ENCODE measurements at places on chromosomes 11 and 22.
A peak's percentile ranks its signal among the peaks of the same experiment; 100 is the strongest.

DNA sequence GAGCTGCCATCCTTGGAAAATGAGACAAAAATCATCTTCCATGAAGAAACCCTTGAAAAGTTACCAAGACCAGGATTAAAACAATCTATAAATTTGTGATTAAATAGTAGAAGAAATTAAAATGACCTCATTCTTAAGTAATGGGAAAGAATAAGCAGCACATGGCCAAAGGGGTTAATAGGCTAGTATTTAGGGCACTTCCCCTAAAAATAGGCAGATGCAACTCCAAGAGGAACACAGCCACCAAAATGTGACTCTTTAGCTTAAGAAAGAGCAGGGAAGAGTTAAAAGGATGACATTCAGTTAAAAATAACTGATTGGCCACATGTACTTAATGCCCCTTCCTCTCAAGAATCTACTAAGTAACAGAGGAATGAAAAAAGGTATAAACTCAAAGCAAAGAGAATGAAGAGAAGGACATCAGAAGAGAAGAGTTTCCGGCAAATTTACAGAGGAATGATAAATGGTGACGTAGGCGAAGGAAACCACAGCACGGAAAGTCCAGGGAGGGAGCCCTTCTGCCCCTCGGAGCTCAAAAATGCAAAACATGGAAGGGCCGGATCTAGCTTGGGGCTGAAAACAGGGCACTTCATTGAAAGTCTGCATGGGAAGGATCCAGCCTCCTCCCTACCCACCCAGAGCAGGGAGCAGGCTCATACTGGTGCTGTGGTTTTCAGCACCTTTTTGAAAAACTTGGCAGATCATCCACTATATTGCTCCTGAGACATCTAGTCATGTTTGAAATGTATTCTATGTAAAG lies 17.8 kb downstream of the SCUBE2 start:
- DNase-seq, result no peak

DNA sequence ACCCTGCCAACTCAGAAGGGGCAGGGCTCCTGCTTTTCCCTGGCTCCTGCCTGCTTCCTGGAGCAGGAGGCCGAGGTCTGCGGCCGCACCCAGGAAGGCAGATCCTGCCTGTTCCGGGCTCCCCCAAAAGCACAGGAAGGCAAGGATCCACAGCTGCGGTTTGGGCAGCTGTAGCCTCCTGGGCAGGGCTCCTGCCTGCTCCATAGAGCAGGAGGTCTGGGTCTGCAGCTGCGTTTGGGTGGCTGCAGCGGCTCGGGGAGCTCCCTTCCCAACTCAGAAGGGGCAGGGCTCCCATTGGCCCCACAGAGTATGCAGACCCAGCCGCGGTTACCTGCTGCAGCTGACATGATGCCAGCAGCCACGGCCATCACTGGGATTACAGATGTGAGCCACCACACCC lies 5.5 kb downstream of the UPK2 start:
- DNase-seq, result peak; percentile 33

DNA sequence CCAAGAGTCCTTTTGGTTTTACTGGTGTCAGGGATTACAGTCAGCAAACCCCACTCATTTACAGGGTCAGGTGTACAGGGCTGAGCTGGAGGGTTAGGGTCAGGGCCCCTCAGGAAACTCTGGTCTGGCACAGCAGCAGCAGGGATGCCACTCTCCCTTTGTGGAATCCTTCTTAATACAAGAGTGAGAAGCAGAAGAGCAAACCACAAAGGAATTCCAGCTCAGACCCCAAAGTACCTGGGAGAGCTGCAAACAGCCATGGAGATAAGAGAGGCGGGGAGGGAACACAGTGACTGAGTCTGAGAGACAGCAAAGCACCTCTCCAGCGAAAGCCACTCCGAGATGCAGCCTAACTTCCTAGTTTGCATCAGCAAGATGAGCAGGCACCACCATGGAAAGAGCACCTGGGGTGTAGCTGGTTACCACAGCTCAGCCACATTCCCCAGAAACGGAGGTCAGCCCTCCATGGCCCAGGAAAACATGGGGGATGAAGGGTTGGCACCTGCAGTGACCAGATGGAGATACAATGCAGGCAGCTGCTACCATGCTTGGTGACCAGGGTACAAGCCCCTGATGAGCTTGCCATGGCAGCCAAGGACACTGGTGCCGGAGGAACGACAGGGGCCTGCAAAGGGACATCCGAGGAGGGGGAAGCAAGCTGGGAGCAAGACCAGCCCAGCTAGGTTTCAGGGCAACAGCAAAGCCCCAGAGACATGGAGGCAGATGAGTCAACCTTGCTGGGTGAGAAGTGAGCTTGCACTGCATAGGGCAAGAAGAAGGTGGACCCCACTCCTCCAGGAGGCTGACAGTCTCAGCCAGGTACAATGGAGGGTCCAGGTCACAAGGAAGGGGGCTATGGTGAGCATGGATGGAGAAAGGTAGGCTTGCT lies 3.9 kb downstream of the BET1L start:
- no peak for DNase-seq

GRCh38 chr22:48976556-48977535 lies 850.8 kb downstream of the BRD1 start:
- DNase-seq, result no peak

- DNase-seq, result no peak
Observed at GRCh38 chr11:46827995-46828394, 18.1 kb downstream of the CKAP5 start.

DNA sequence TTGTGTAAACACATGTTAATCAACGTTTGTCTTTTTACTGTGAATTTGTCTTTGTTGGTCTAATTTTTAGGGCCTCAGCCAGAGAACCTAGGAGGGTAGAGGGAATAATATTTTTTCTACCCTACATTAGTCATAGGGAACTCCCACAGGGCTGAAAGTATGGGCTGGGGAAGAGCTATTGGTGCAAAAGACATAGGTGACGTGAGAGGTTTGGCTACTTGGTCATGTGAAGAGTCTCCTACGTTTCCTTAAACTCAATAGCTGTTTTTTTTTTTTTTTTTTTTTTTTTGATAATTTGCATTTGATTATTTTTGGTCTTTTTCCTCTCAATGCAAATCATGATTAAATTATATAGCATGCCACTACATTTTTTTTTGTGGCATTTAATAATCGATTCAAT lies 15.9 kb upstream of the MMP7 start:
- no peak for DNase-seq
